ENCODE measurements at places on chromosomes 1 and 21.

DNA sequence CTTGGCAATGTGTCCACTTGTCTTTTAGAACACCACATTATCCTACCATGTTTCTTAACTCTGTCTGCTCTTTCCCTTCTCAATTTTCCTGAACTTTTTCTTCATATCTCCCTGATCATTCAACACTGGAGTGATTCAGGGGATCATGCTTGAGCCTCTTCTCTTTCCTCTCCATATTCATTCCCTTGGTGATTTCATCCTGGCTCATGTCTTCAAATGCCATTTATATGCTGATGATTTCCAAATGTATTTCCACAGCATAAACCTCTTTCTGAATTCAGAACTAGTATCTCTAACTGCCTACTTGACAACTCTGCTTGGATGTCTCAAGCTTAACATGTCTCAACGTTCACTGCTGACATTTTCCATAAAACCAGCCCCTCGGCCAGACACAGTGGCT lies 8.5 kb upstream of the IVL start:
- no peak for DNase-seq

GRCh38 chr1:40751802-40752201 lies 31.8 kb upstream of the KCNQ4 start:
- peak; percentile 8 for DNase-seq

- no peak for DNase-seq
Measured at GRCh38 chr21:35010447-35010846, 38.7 kb downstream of the RUNX1 start.

GRCh38 chr1:209355415-209355814 lies 228.1 kb upstream of the CAMK1G start:
- no peak for DNase-seq

DNA sequence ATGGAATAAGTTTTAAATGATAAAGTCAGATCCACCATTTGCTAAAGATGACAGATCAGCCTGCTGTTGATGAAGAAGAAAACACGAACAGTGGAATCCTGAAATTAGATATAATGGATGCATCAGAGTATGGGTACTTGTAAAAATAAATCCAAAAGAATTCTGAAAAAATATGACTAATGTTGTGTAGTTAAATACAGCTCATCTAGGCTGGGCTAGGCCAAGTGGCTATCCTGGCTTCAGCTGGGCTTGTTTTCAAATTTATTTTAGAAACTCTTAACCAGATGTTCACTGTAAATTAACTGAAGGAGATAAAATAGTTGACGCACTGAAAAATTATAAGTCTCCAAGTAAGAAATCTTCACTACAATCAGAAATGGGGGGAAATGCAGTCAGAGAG lies 7.4 kb upstream of the RGS2 start:
- no peak for DNase-seq

DNA sequence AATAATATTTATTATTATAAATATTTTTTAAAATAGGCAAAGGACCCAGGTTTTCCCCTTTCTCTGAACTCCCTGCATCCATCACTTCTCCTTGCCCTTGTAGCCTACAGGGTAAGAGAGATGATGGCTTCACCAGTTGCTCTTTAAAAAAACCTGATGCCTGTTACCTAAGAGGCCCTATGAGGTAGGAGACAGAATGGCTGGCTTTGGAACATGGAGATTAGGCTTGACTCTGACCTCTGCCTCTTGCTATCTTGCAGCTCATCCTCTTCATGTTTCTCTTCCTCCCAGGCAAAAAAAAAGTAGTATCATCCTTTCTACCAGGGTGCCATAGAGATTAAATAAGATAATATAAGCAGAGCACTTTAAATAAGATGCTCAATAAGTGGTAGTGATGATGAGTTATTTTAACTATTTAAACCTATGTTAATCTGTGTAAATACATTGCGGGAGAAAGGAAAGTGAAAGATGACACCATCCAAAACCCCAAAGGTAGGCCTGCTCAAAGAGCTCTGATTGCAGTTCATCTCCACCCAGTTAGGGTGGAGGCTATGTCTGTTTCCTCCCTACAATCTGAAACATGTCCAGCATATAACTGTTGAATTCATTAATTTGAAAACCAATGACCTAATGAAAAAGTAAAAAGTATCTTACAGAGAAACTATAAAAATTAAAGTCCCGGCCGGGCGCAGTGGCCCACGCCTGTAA lies 51.8 kb downstream of the RGS2 start:
- no peak for DNase-seq

GRCh38 chr1:46613661-46614603 lies 2.7 kb downstream of the MOB3C start:
- no peak for DNase-seq

DNA sequence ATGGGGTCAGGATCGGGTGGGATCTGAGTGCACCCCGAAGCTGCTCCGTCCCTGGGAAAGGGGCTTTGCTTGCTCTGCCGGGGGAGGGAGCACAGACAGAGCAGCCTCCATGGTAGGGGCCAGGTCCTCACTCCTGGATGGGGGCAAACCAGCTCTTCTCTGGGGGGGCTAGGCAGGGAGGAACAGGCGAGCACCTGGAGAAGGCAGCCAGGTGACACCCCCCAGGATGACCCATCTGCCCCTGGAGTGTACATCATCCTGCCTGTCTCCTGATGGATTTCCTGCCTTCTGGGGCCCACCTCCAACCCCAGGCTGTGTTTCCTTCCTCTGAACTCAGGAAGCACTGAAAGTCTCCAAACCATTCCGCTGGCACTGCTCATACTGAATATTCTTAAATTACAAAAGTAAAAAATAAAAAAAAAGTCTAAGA lies 248.0 kb downstream of the RHOU start:
- no peak for DNase-seq

DNA sequence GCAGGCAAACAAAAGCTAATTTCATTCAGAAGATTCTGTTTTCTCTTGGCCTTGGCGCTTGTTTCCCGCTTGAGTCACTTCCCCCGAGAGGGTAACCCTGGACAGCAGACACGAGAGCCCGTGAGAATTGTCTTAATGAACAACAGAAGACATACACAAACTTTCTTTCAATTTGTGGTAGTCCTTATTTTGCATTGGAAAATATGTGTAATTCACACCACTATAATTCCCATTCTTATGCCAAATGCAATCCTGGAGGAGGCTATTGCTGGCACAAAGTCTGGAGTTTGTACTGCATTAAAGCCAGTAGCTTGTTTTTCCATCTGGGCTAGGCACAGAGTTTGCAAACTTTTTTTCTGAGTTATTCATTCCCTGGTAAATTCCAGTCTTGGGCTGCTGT lies 109.8 kb upstream of the IVNS1ABP start:
- DNase-seq: peak; percentile 40

DNA sequence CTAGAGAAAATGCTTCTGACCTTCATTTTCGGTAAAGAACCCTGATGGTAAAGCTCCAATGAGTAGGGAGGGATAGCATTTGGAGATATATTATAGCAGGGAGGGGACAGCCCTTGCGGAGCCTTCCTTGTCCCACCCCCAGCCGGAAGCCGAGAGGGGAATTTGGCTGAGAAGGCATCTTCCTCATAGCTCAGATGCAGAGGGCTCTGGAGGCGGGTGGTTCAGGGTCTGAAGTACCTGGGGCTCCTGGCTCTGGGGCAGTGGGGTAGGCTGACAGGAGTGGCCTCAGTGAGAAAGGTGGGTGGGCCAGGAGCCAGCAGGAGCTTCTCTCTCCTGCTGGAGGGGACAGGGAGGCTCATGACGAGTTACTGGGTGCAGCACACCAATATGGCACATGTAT lies 88.0 kb upstream of the IFFO2 start:
- DNase-seq: no peak

DNA sequence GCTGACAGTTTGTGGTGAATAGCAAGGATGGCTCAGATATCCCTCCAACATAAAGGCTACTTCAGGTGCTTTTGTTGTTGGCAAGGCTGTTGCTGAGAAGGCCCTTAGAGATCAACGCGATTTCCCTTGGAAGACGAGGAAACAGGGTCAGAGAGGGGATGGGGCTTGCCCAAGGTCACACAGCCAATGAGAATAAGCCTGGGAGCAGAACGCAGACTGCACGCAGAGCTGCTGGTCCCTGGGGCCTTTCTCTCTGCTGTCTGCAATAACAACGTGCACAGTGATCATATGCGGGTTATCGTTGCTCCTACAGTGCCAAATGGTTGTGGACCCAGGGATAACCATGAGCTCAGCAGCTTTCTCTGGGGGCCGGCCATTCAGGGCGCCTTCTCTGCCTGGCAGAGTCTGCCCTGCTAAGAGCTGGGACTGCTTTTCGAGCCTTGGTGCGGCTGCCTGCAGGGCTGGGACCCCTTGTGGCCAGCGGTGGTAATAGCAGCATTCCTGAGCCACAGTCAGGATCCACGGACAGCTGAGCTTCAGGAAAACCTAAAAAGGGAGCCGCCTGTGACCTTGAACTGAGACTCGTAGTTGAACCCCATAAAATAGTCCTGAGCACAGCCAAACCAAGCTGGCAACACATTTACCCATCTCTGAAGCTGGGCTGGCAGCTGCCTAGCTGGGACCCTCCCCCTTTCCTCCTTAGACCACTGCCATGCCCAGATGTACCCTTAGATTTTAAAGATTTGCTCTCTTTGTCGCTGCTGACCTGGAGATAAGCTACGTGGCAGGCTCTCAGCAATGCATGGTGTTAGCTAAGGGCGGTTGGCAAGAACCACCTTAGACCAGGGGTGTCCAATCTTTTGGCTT lies 39.8 kb downstream of the HTR6 start:
- DNase-seq: peak; percentile 56

DNA sequence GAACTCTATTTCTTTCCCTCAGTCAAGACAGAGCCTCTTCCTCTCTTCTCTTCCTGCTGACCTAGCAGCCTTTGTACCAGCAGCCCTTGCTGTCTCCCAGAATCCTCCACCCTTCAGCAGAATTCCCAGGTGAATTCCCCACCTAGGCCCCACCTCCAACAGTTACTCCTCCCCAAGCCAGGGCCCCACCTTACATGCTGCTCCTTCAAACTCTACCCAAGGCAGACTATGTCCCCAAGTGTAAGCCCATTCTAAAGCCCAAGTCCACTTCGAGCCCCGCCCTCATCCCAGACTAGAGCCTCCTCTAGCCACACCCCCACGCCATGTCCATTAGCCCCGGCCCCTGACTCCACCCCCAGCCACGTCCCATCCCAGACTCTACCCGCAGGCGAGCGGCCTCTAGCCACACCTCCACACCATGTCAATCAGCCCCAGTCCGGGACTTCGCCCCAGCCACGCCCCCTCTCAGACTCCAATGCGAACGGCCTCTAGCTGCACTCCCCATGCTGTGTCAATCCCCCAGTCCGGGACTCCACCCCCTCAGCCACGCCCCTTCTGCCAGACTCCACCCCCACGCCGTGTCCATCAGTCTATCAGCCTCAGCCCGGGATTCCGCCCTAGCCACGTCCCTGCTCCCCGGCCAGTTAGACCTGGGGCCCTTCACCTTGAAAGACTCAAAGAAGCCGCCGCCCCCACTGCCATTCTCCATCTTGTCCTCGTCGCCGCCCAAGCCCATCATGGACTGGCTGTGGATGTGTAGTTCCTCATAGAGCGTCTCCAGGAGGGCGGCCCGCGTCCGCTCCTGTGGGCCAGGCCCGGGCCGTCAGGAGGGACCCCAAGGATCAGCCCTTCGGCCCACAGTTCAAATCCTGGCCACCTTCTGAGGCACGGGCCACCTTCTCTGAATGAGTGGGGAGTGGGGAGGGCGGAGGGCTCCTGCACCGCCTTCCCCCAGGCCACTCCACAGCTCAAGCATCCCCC lies 61.3 kb downstream of the RAP1GAP start:
- DNase-seq: peak; percentile 63

- DNase-seq: no peak
Measured at GRCh38 chr1:53071915-53072314, 9.9 kb downstream of the PODN start.

DNA sequence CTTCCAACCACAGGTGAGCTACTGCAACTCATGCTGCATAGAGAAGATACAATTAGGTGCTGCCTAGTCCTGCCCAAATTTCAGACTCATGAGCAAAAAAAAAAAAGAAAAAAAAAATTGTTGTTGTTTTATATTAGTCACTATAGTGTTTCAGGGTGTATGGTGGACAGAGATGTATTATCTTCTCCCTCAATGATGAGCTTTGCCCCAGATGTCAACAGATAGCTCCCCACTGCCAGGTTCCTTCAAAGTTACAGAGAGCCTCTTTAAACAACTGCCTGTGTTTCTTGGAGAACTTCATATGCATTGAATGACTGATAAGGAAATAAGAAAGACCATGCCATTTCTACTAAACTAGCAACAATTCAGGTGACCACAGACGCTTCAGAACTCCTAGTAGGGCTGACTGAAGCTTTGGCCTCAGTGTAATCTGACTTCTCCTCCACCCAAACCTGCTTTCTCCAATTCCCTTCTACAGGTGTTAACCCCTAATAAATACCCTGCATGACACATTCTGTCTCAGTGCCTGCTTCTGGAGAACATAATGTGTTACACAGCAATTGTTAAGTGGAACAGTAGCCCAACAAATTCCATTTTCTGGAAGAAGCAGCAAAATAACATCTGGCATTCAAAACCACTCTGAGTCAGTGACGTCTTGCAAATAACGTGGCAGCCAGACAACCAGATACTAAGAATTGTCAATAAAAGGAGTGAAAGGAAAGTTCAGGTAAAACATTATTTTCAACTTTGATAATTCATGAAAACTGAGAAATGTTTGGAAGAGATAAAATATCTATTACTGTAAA lies 147.7 kb downstream of the CDC42BPA start:
- DNase-seq: no peak

DNA sequence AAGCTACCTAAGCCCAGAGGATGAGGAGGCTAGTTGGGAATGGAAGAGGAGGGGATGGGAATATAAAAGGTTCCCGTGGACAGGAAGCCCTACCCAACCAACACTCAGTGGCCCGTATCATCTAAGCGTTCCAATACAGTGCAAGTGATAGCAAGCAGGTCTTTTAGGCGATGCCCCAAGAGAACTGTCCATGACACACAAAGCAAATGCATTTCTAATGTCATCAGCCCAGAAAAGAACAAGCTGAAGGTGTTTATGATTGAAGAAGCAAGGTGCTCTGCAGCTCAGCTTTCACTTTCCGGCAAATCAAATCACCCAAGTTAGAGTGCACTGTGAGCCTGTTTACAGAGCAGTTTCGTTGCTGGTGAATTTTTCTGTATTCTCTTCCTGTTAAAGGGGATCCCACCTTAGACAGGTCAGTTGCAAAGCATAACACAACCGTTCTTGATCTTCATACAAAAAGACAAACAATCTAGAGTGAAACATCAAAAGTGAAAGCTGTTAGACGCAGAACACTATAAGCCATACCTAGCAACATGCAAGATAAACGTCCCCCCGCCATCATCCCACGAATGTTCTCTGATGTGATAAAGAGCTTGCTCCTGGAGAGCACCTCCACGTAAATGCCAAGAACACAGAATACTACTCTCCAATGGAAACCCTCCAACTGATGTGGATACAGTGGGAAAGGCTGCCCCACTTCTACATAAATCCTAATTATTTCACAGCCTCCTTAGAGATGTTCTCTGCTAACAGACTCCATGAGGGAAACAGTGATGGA lies 54.0 kb downstream of the PGBD5 start:
- no peak for DNase-seq
